Sciatic nerve (tissue), 2 donors: ENCODE measurements at places on chromosomes 12 and 14. TPM values are rescaled to one million over a fixed set of nuclear protein-coding genes. Genes with fewer than 3 reads are reported as not detected.

Gene ANAPC7
- 62.7 TPM for total RNA-seq

Gene ETFBKMT
- total RNA-seq = 5.8 TPM

Gene RIPK3
- total RNA-seq = 8.9 TPM

Gene PELI2
- total RNA-seq = 44.0 TPM

Gene ANG
- total RNA-seq = 24.5 TPM

Gene IQSEC3
- total RNA-seq = 6.8 TPM
